CD14-positive monocyte (primary cell): ENCODE measurements at places on chromosomes 2 and 18. TPM values are rescaled to one million over a fixed set of nuclear protein-coding genes. Genes with fewer than 3 reads are reported as not detected.

GMCL1 gene
- 1.6 and 4.4 TPM in 2 replicates for polyA plus RNA-seq

DNA sequence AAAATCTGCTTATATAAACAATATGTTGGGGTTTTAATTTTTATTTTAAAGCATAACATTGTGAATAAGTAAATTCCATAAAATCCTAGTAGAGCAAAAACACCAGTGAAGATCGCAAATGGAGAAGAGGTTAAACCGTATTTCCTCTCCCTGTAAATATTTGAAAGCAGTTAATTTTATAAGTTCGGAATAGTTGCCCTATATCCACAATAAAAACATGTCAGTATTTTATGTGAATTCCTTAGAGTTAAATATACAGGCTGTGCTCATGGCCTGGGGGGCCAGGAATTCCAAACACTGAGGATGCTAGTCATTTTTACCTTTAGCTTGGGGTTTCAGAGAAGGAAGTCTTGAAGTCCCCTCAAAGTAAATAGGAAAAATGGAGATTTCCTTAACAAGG is 135.0 kb downstream of the FIGN start:
- H3K27me3 ChIP-seq, result no peaks in the 10 kb centered on the region
- no peaks in the 10 kb centered on the region for H3K4me1 ChIP-seq
- H3K36me3 ChIP-seq, result no peaks in the 10 kb centered on the region
- no peak overlapping the region for H3K27ac ChIP-seq

DNA sequence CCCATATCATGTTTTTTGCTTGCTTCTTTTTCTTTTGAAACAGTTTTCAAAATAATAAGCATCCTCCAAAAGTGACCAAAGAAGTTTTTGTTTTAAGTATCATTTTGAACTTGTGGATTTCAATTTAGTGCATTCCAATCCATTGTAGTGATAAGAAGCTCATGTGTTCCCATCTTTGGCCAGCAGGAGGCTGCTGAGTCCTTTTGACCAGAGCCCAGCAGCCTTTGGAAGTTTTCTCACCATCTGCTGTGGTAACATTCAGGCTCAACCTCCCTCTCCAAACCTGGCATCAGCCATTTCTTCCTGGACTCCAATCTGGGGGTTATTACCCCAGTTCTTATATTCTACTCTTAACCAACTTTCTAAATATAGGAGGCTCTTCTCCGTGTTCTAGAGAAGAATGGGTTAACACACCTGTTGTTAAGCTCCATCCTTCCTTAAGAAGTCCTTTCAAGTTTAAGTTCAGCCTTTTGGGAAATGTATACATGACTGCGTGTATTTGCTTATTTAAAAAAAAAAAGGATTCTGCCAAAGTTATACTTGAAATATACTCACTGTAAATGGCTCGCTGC is 39.0 kb upstream of the MAL start:
- no peaks in the 10 kb centered on the region for H3K4me1 ChIP-seq
- no peak for DNase-seq
- H3K27me3 ChIP-seq, result no peaks in the 10 kb centered on the region
- H3K4me3 ChIP-seq, result no peak overlapping the region

DNA sequence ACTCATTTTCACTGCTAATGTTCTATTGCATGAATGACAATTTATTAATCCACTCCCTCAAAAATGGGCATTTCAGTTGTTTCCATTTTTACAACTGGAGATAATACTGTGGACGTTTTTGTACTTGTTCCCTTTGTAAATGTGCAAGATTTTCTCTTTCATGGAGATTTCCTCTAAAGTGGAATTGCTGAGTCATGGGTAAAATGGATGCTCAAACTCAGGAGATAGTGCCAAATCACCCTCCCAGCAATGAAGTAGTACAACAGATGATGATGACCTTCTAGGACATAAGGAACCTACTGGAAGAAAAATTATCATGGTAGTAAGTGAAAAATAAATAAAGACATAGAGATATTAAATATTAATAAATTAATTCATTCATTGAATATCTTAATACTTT is 460.8 kb upstream of the CHST9 start:
- no peaks in the 10 kb centered on the region for H3K4me1 ChIP-seq
- no peak overlapping the region for H3K4me3 ChIP-seq
- H3K27me3 ChIP-seq, result no peaks in the 10 kb centered on the region
- no peak overlapping the region for H3K27ac ChIP-seq
- H3K36me3 ChIP-seq, result no peaks in the 10 kb centered on the region

GRCh38 chr2:176646033-176646615 is 376.9 kb downstream of the MTX2 start:
- H3K27ac ChIP-seq, result no peak overlapping the region
- H3K4me3 ChIP-seq, result no peak overlapping the region
- peaks cover 76% of the 10 kb centered on the region for H3K27me3 ChIP-seq

- no peaks in the 10 kb centered on the region for H3K36me3 ChIP-seq
- H3K27me3 ChIP-seq, result no peaks in the 10 kb centered on the region
- H3K4me1 ChIP-seq, result no peaks in the 10 kb centered on the region
- DNase-seq, result no peak
Observed at GRCh38 chr2:78023356-78023755, 501.2 kb upstream of the LRRTM4 start.

TAF4B gene
- polyA plus RNA-seq, result 0.92 TPM

ABCG8 gene
- polyA plus RNA-seq, result not detected

DNA sequence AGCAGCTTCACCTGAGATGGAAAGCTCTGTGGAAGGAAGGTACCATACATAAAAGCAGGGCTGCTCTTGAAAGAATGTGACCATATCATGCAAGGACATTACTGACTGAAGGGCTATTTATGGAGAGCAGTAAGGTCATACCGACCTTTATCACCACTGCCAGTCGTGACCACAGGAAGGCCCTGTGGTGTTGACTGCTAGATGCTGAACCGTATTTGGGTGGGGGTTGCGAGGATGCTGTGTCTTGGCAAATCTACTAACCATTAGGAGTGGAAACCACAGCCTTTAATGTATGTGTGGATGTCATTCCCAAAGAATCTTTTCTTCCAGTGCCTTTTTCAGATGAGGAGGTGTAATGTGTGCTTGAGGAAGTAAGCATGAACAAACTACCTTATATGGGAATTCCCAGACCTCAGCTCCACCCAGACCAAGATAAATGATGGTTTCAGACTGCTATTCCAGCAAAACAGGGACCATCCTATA is 60.8 kb downstream of the LIMS1 start:
- DNase-seq, result peak; percentile 67
- peak overlapping the region; percentile 70 for H3K27ac ChIP-seq
- H3K36me3 ChIP-seq, result no peaks in the 10 kb centered on the region
- H3K27me3 ChIP-seq, result no peaks in the 10 kb centered on the region
- H3K4me3 ChIP-seq, result no peak overlapping the region

DNA sequence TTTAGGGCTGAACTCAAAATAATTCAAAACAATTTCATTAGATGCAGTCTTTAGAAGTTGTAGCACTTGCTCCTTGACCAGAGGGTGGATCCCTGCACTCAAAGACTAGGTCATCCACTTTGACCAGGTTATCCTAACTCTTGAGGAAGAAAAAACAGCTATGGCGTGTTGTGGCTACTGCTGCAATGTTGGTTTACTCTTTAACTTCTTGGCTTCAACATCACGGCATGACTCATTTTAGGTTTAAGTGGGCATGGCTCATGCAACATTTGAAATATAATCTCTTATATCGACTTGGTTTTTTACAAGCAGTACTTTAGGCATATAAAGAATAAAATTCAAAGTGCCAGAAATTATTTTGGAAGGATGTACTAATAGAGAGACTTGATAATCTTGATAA is 35.4 kb downstream of the ANKRD29 start:
- no peaks in the 10 kb centered on the region for H3K4me1 ChIP-seq
- H3K36me3 ChIP-seq, result no peaks in the 10 kb centered on the region
- H3K4me3 ChIP-seq, result no peak overlapping the region
- H3K27ac ChIP-seq, result no peak overlapping the region
- DNase-seq, result no peak
- H3K27me3 ChIP-seq, result no peaks in the 10 kb centered on the region
